ENCODE measurements at places on chromosomes 7 and 10.

- DNase-seq, result no peak
These were observed 647.7 kb downstream of the GRM8 start for GRCh38 chr7:126605056-126605455.

DNA sequence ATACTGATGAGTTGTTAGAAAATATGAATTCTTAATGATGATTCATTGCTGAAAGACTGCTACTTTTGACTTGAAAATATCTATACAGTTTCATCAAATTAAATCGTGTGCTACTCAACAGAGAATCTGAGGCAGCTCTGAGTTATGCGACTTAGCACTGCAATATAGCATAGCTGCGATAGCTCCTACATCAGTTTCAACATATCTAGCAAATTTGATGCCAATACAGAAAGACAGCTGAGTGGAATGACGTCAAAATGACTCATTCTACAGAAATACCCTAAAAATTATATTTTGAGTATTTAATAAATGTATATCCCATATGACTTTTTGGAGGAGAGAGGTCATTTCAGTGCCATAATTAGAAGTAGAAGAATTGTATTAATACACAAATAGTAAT lies 1.1 kb upstream of the TARP start:
- no peak for DNase-seq

- DNase-seq, result peak; percentile 24
These were observed 133.8 kb upstream of the PLXNA4 start for GRCh38 chr7:132709971-132710567.

DNA sequence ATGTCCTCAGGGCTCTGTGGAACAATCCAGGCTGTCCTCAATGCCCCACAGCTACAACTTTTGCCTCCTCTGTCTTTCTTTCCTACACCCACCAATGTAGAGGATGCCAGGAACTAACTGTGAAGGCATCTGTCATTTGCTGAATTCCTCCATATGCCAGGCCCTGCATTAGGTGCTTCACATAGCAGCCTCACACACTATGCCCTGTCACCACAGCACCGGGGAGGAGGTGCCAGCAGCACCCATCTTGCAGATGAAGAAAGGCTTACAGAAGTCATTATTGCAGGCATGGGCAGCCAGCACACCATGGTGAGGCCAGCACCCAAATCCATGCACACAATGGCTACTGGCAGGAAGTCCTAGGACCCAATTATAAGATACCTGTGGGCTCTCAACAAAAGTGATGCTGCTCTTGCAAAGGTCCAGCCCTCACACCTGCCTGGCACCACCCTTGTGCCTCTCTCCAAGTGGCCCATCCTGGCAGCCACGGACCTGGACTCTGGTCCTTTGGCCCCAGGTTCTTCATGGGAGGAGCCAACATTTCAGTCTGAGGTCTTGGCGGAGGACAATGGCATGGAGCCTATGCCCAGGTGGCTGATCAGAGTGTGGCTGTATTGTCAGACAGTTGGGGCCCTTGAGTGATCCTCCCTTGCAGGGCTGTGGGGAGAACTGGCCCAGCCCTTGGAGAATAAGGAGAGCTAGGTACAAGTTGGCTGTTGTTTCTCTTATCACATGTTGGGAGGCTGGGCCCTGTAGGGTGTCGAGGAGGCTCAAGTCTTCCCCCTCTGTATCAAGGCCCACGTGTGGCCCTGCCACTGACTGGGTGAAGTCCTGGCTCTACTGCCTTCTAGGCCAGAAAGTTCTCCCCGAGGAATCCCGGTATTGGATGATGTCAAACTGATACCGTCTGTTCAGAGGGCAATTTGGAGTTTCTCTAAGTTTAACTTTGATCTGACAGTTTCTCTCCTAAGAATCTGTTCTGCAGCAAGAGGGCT lies 14.4 kb upstream of the MYL7 start:
- DNase-seq, result no peak

GRCh38 chr7:137977173-137977572 lies 24.7 kb downstream of the CREB3L2 start:
- DNase-seq, result no peak

DNA sequence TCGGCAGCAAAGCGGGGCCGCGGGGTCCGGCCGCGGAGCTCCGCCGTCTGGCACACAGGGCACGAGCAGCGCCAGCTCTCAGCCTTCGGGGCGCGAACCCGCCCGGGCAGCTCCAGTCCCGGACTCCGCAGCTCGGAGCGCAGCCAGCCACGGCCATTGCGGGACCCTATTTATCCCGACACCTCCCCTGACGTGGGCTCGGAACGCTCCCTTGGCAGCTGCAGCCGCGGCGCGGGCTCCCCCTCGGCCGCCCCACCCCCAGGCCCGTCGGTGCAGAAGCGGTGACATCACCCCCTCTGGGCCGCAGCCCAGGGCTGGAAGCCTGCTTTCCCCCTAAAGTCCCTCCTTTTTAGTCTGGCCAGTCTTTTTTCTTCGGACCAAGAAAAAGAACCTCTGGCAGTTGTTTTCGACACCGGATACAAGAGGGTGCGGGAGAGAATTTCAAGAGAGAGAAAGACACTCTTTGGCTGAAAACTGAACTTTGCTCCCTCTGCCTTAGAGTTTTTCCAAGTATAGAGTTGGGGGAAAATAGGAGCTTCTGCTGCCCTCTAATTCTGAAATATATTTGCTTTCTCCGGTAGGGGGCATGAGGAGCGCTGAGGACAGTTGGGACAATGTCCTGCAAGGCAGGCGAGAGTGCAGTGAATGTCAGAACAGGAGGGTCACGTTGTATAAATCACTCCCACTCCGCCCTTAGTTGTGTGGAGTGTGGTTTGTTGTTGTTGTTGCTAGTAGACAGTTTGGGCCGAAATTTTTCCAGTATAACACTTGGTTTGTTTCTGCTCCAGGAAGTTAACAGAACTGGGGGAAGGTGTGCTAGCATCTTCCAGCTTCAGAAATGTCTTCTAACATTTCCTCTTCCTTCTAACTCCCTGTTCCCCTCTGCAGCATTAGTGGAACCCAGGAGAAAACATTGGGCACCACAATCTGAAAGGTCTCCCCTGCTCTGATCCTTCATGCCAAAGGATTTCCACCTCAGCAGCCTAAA lies at the start of gene SFRP4:
SFRP4 (minus strand) TSS at position 145 of the 988 bp plus-strand sequence. CDS start 280 bp downstream, outside the sequence.
- DNase-seq, result peak; percentile 39

- peak; percentile 15 for DNase-seq
These were observed 189.2 kb upstream of the PODXL start for GRCh38 chr7:131745390-131746248.

DNA sequence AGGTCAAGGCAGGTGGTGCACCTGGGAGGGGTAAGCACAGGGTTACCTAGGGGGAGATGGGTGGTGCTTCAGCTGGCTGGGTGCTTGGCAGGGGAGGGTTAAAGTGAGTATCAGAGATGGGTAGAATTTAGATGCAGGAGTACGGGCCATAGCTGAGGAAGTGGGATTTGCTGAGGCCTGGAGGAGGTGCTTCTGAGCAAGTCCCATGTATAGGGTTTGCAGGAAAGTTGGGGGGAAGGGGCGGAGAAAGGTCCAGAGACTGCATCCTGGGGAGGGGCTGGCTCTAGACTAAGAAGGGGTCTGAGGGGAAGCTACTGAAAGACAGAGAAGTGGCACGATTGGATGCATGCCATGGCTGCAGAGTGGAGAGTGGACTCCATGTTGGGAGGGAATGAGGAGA lies 281.6 kb upstream of the ZNF32 start:
- DNase-seq, result no peak

- DNase-seq, result no peak
These were observed 716.1 kb downstream of the KCNMA1 start for GRCh38 chr10:76921383-76922010.

DNA sequence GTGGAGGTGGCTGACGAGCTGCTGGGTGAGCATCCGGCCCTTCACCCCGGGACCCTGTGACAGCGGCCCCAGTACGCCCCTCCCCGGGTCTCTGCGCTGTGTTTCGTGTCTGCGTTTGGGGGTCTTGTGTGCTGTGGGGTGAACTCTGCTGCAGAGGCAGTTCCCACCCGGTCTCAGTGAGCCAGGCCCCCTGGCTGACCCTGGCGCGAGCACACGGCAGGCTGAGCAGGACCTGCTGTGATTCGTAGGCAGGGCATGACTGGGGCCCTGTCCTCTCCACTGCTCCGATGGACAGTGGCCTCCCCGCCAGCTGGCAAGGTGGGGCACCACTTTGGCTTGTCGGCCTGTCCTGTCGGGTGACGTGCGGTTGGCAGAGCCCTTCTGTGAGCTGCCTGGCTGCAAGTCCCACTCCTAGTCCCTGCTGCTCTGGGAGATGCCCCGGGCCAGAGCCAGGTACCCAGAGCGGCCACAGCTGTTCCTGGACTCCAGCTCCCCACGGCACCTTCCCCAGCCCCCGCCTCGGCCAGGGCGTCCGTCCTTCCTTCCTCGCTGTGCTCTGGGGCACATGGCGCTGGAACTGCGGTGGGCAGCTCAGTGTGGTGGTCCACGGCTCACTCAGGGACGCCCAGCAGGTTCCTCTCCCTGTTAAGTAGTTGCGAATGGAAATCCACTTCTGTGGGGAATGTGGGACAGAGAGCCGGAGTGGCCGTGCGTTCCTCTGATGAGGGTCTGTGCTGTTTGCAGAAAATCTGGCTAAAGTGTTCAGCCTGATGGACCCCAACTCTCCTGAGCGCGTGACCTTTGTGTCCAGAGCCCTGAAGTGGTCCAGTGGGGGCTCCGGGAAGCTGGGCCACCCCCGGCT lies 10.5 kb downstream of the GET4 start:
- no peak for DNase-seq

- DNase-seq, result no peak
These were observed 8.7 kb downstream of the DBF4 start for GRCh38 chr7:87885018-87885417.

DNA sequence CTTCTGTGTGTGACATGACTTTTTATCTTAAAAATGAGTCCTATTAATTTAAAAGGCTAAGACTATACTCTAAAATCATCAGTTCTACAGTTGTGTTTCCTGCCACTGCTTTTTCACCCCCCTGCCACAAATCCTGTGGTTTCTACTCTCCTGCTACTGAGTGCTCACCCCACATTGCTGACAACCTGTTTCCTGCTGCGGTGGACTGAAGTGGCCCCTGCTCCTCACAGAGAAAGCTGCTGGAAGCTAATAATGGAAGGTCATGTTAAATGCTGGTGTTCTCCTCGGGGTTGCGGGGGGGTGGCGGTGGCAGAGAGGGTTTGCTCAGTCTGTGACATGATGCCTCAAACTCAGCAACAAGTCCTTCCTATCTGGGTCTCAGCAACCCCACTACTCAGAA lies 113.2 kb upstream of the INHBA start:
- DNase-seq, result no peak

DNA sequence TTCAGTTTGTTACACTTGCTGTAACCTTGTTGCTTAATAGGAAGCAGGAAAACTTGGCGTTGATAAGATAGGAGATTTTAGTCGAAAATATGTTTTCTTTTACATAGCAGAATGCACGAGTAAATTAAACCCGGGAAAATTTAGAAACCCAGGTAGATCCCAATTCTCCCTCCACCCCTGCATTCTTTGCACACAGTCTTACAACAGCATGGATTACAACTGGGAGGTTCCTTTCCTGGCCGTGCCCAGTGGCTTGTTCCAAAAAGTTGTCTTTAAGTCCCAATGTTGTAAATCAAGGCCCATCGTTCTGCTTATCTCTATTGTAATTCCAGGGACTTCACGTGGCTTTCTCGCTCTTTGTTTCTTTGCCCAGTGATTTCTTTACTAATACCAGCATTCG lies 1.1 kb upstream of the DPY19L1 start:
- no peak for DNase-seq

DNA sequence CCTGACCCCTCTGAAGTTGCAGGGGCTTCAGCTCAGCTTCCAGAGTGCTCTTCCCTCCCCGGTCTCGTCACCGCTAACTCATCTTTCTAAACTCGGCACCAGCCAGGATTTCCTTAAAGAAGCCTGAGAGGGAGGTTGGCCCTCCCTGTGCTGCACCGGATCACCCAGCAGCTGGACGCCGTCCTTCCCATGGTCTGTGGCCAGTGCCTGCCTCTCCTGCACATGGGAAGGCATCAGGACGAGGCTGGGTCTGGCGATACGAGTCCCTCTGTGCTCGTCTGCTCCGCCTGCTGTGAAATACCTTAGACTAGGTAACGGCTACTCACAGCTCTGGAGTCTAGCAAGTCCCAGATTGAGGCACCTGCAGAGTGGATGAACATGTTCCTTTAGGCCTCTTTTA lies 179.1 kb downstream of the ZMYND11 start:
- no peak for DNase-seq

GRCh38 chr10:118832241-118832651 lies 77.5 kb upstream of the CACUL1 start:
- peak; percentile 31 for DNase-seq

DNA sequence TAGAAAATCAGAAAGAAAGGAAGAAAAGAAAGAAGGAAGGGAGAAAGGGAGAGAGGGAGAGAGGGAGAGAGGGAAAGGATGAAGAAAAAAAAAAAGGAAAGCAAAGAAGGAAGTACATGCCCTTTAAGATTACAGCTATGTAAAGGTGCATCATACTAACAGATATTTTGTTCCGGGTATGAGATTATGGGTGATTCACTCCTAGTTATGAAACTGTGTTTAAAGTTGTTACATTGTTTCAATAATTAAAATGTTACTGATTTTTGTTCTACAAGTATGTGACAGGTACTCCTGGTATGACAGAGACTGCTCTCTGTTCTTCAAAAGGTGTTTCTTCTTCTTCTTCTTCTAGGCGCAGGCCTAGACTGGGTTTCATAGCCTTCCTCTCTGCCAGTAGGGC lies 808.9 kb downstream of the GRID1 start:
- DNase-seq, result no peak

DNA sequence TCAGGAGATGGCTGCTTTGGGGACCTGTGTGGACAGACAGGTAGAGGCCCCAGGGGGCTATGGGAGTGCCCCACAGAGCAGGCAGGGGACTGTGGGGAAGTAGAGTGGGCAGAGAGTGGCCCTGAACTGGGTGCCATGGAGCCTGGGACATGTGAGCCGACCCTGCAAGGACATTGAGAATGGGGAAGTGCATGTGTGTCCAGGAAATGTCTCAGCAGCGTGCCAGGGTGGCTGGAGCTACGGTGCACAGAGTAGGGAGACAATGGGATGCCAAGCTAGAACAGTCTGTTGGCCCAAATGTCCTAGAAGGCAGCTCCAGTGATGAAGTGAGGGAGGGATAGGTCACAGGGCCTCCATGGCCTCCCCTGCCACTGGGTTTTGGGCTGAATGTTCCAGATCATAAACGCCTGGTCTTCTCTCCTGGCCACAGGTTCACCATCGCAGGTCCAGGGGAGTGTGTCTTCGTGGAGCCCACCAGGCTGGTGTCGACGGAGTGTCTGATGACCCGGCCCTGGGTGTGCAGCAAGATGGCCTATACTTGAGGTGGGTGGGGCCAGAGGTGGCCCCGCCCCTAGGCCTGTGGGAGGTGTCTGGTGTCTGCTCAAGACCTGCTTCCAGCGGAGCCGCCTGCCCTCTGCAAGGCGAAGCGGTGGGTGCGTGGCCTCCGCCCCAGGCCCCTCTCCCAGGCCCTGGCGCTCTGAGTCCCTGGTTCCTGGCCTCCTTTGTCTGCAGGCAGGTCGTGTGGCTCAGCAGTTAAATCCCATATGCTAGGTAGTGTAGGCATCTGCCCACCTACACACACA lies 20.5 kb downstream of the CLEC2L start:
- no peak for DNase-seq

DNA sequence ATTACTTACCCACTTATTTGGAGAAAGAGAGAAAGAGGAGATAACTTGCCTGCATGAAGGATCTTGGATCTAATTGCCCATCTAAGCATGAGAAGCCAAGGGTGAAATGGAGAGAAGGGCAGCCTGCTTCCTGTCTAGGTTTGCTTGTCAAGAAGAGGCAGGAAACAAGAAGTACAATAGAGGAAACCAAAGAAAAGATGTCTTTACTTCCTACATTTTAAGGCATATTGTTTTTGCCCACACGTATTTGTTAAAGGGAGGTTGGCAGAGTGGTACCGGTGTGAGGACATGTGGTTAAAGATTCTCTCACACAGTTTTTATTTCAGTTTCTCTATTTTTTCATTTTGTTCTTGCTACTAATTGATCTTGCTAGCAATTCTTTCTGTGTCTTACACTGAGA lies 6.0 kb upstream of the TAS2R38 start:
- DNase-seq, result no peak

- DNase-seq, result no peak
These were observed 22.1 kb downstream of the NMT2 start for GRCh38 chr10:15146366-15146765.
